MV-4-11 (cell line): ENCODE measurements at places on chromosomes 7 and 10.

DNA sequence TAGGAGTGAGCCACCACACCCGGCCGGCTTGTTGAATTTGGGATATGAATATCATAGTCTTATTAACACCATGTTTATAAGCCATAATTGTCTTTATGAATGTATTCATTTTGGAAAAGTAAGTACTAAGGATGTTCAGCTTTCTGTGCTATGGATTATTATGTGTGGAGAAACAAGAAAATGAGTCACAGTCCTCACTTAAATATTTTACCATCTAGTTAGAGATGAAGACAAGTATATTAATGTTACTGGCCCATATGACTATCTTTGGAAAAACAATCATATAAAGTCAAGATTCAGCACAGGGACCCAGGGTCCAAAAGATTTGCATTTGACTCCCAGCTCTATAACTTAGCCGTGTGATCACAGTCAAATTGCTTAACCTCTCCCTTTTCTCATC, 9.8 kb upstream of the TOMM7 start:
- DNase-seq = no peak

GRCh38 chr10:115985786-115986185, 287.2 kb downstream of the GFRA1 start:
- no peak for DNase-seq

- no peak for DNase-seq
Observed at GRCh38 chr10:113538151-113538550, 14.7 kb upstream of the HABP2 start.

DNA sequence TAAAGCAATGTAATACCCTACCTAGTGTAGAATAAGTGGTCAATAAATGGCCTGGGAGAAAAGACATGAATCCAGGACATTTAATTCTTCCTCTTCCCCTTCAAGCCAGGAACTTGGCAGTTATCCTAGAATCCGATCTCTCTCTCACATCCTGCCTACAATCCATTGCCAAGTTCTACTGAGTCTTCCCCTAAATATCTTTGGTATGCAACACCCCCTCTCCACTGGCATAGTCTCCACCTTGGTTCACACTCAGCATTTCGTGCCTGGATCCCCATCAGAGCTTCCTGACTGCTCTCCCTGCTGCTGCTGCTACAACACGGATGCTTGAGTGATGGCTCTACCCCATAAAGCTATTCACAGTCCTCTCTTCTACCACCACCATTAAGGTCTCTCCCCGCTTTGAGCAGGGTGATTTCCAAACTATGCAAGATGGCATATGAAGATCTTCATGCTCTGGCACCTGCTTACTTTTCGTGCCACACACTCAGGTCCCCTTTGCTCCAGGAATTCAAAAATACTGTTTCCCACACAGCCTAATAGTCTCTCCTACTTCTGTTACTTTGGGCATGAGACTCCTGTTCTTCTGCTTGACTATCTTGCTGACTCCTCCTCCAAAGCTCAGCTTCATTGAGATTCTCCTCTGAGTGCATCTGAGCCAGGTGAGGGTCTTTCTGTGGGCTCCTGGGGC, 4.8 kb downstream of the ANK3 start:
- no peak for DNase-seq

GRCh38 chr10:32367793-32368453, 21.0 kb upstream of the EPC1 start:
- DNase-seq = peak; percentile 58

GRCh38 chr7:98628418-98628817, 11.3 kb downstream of the NPTX2 start:
- DNase-seq = no peak

DNA sequence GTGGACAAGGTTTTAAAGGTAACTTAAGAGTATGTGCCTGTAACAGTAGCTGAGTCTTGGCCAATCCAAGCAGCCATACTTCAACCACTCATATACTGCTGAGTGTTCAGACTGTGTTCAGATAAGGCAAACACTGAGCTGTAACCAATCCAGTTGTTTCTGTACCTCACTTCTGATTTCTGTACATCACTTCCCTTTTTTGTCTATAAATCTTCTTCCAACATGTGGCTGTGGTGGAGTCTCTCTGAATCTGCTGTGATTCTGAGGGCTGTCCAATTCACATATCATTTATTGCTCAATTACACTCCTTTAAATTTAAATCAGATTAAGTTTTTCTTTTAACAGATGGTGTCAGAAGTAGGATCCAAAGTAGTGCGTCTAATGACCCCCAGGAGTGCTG, 149.5 kb upstream of the PHF14 start:
- peak; percentile 72 for DNase-seq

GRCh38 chr10:77592946-77593636, 44.5 kb downstream of the KCNMA1 start:
- DNase-seq = no peak

- DNase-seq = no peak
Observed at GRCh38 chr10:129710510-129710847, 243.4 kb downstream of the MGMT start.

DNA sequence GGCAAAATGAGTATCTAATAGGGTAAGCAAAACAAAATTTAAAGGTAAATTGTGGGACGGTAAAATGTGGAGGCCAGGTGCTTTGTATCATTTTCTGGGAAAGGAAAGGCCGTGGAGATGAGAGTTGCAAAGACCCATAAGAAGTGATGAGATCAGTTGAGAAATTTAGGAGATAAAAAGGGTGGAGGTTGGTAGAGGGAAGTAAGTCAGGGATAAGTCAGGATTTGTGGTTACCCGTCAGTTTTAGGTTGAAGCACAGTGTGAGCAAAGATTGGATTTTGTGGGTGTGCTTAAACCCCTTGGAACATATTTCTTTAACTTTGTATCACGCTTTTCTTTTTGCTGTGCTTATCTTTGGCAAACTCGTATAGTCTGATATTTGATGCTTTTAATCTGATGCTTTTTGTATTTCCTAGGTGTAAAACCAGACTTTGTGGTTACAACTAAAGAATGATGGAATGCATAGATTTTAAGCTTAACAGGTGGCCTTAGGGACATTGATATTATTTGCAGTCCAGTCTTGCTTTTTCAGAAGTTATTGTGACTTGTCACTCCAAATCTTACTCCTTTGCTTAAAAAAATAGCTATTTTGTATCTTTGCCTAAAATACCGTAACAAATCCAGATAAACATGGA, 1.2 kb downstream of the BTRC start:
- DNase-seq = peak; percentile 6

- DNase-seq = no peak
Observed at GRCh38 chr10:4280461-4281189, 495.6 kb upstream of the KLF6 start.

DNA sequence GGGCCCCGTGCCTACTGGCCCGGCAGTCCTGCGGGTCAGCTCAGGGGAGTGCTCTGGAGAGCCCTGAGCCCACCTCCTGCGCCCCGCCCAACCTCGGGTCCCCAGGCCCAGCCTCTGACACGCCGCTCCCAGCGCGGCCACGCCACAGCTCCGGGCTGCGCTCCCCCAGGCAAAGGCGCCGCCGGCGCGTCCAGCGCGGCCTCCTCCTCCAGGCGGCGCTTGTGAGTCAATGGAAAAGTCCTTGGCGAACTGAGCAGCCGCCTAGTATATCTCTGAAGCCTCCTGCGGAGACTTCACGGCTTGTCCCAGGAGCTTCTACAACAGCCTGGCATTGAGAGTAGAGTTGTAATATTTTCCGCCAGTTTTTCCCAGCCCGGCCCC, 29.5 kb upstream of the BMS1 start:
- no peak for DNase-seq

- peak; percentile 90 for DNase-seq
Observed at GRCh38 chr10:63707254-63707910, 186.2 kb downstream of the REEP3 start.

- no peak for DNase-seq
Observed at GRCh38 chr7:78111386-78111785, 312.8 kb downstream of the PHTF2 start.

DNA sequence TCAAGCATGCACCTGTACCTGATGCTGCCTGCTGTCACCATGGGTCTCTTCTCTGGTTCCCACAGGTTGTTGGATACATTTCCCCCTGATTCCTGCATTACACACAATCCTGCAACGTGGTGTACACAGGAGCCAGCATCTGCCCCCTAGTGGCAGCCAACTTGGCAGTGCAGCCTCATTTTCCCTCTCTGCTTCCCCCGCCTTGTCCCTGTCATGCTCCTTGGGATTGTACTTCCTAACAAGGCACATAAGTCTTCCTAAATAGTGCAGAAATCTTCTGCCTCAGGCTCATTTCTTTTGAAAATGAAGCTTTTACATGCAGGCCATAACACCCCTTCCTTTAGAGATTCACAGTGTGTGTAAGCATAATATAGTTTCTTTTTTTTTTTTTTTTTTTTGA, 387.5 kb downstream of the CCSER2 start:
- DNase-seq = peak; percentile 2

GRCh38 chr7:53491051-53491450, 455.6 kb downstream of the POM121L12 start:
- no peak for DNase-seq

GRCh38 chr10:133295426-133296320, 13.0 kb downstream of the TUBGCP2 start:
- no peak for DNase-seq

DNA sequence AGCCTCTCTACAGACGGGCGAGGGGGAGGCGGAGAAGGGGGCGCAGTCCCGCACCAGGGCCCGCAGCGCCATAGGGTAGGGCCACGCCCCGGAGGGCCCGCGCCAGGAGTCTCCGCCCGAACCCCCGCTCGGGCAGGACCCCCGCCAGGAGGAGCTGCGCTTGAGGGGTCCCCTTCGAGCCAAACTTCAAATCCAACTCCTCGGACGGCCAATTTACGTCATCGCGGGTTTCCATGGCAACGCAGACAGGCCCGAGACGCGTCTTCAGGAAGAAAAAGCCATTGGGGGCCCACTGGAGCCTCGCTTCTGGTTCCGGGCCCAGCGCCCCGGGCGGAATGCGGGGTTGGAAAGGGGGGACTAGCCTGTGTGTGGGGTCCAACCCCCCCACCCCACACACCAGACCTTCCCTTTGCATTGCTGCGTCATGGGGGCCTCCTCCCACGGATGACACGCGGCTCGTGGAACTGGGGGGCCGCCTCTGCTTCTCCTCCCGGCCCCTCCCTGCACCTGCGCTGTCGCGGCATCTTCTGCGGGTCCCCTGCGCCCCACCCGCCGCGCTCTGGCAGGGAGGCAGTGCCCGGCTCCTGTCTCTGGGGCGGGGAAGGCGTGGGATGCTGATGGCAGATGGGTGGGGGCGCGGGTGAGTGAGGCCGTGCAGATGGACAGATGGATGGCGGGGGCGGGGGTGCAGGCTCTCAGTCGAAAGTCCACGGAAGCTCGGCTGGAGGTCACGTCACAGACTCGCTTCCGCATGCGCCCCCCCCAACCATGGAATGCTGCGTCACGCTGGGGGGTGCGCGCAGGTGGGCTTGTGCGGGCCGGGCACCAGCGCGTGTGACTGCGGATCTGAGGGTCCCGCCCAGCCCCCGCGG, 1.2 kb downstream of the CALY start:
- no peak for DNase-seq

DNA sequence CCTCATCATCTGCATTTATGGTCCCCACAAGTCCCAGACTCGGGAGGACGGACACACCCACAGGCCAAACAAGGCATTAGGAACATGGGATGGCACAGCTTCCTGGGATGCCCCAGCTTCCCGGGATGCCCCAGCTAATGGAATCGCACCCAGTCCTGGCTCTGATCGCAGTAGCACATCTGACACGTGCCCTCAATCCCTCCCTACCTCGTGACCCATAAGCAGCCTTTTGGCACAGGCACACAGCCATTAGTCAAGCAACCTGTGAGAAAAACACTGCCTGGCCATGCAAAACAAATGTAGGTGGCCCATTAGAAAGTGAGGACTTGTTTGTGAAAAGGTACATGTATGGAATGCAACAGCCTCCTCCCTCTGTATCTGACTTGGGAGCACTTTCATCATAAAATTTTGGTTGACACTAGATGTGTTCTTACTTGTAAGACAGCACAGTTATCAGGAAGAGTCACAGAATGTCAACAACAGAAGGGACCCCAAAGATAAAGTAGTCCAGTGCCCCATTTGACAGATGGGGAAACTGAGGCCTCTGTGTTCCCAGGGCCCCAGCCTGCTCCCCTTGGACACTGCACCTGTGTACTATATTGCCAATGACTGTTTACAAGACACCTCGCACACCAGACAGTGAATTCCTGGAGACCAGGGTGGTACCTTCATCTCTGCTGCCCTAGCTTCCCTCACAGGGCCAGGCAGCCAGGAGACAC, 34.4 kb downstream of the DLG5 start:
- DNase-seq = no peak

GRCh38 chr10:101535949-101536348, 52.1 kb downstream of the POLL start:
- DNase-seq = no peak

DNA sequence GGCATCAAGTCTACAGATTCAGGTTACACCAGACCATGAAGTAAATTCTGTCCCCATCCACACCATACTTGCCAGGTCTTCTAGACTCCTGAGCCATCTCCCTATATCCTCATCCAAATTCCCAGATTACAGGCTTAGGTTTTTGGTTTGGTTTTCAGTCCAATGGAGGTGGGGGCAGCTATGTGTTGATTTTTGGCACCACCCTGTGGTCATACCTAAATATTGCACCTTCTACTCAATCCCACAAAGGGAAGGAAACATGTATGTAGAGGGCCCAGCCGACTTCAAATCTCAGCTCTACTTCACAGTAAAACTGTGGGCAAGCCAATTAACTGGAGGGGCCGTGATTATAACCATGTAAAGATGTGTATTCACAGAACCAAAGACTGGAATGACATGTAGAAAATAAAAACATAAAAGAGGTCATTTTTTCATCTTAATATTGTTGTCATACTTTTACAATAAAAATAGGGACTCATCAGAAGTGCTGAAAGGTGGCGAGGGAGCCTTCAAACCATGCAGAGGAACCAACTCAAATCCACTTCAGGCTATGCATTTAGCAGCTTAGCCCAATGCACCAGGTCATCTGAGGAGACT, 19.8 kb downstream of the ERCC6 start:
- peak; percentile 33 for DNase-seq

DNA sequence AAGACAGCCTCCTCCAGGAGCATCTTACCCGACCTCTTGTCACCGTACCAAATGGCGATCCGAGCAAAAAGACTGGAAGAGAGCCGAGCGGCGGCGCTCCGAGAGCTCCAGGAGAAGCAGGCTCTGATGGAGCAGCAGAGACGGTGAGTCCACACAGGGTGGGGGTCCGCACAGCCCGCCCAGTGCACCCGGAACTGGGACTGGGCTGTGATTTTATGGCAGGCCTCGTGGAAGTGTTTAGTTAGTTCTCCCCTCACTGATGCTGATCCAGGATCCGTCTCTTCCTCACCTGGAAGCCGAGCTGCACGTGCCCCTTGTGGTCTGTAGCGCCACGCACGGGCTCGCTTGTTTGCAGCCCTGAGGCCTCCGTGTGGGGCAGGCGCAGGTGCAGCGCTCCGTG, 19.6 kb downstream of the LRRC27 start:
- no peak for DNase-seq

- DNase-seq = no peak
Observed at GRCh38 chr7:14507617-14508016, 394.9 kb downstream of the DGKB start.

DNA sequence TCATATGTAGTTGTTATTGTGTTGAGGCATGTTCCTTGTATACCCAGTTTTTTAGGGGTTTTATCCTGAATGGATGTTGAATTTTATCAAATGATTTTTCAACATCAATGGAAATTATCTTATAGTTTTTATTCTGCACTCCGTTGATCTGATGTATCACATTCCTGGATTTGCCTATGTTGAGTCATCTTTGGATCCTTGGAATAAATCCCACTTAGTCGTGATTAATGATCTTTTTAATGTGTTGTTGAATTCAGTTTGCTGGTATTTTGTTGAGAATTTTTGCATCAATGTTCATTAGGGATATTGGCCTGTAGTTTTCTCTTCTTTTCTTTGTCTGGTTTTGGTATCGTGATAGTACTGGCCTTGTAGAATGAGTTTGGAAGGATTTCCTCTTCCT, 648.6 kb upstream of the GRM3 start:
- no peak for DNase-seq

- no peak for DNase-seq
Observed at GRCh38 chr7:369476-370258, 79.7 kb downstream of the FOXL3 start.
